Right lobe of liver (tissue), 6 donors: ENCODE measurements at places on chromosomes 4 and X. TPM values are rescaled to one million over a fixed set of nuclear protein-coding genes. Genes with fewer than 3 reads are reported as not detected.

GRCh38 chrX:43970528-43970927 lies 2.7 kb downstream of the NDP start:
- no peaks in the 10 kb centered on the region for H3K36me3 ChIP-seq
- peaks cover 15% of the 10 kb centered on the region for H3K27me3 ChIP-seq
- no peak overlapping the region for H3K4me3 ChIP-seq
- H3K27ac ChIP-seq = no peak overlapping the region
- H3K4me1 ChIP-seq = no peaks in the 10 kb centered on the region

- no peak overlapping the region for H3K4me3 ChIP-seq
- no peaks in the 10 kb centered on the region for H3K36me3 ChIP-seq
- DNase-seq = no peak
- no peaks in the 10 kb centered on the region for H3K4me1 ChIP-seq
Measured at GRCh38 chr4:107793996-107794395, 30.7 kb upstream of the SGMS2 start.

GAGE12H gene
- not detected for total RNA-seq

ETDA gene
- total RNA-seq = not detected
